ENCODE measurements at places on chromosomes 13 and 19. TPM values are rescaled to one million over a fixed set of nuclear protein-coding genes. Genes with fewer than 3 reads are reported as not detected.

CLDN10 gene
- not detected for total RNA-seq

CGB1 gene
- not detected for total RNA-seq

NTN5 gene
- total RNA-seq: 0.08 TPM

ZNF606 gene
- total RNA-seq: 12.3 TPM

HSPB6 gene
- 44.7 TPM for total RNA-seq

LYPD5 gene
- total RNA-seq: 0.68 TPM

ZNF579 gene
- 3.3 TPM for total RNA-seq

LRRC25 gene
- not detected for total RNA-seq

CGB3 gene
- total RNA-seq: not detected

DAND5 gene
- not detected for total RNA-seq

GAMT gene
- total RNA-seq: 29.8 TPM

GNG7 gene
- 0.38 TPM for total RNA-seq

SOX1 gene
- total RNA-seq: not detected

PLEKHF1 gene
- 9.5 TPM for total RNA-seq

COMMD6 gene
- 111 TPM for total RNA-seq

MEDAG gene
- total RNA-seq: 171 TPM

TRPC4 gene
- 2.6 TPM for total RNA-seq

C13orf46 gene
- 0.12 TPM for total RNA-seq

CD33 gene
- total RNA-seq: not detected

ALKBH6 gene
- total RNA-seq: 15.6 TPM

SELENOV gene
- not detected for total RNA-seq

KLF1 gene
- total RNA-seq: 0.12 TPM

HSD17B14 gene
- total RNA-seq: 5.3 TPM
